ENCODE measurements at places on chromosomes 12 and 14. TPM values are rescaled to one million over a fixed set of nuclear protein-coding genes. Genes with fewer than 3 reads are reported as not detected.

NKX2-1 gene
- total RNA-seq = not detected

DNA sequence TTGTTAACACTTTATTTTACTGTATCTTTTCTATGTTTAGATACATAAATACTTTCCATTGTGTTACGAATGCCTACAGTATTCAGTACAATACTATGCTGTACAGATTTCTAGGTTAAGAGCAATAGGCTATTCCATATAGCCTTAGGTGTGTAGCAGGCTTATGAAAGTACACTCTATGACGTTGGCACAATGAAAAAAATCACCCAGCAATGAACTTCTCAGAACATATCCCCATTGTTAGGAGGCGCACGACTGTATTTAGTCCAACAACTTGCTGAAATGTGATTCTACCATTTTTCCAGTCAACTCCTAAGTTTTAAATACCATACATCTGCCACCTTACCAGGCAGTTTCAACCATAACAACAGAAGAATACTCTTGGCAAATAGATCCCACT is 1.8 kb downstream of the PARP11 start:
- DNase-seq = no peak

RD3L gene
- not detected for total RNA-seq

- DNase-seq = no peak
These were observed 532.5 kb downstream of the VRK1 start for GRCh38 chr14:97329701-97330100.

GRCh38 chr14:69094481-69094880 is 58.4 kb downstream of the DCAF5 start:
- DNase-seq = no peak

OAS2 gene
- 34.7 TPM for total RNA-seq

- DNase-seq = no peak
These were observed 1.6 kb downstream of the NXPH4 start for GRCh38 chr12:57218030-57218853.

KRT80 gene
- under 0.01 TPM for total RNA-seq

SALL2 gene
- 7.0 TPM for total RNA-seq

- DNase-seq = no peak
These were observed 128.6 kb downstream of the MED13L start for GRCh38 chr12:116148844-116149243.

- DNase-seq = no peak
These were observed 31.0 kb upstream of the TC2N start for GRCh38 chr14:91898372-91898771.

- DNase-seq = no peak
These were observed 41.7 kb downstream of the TSPAN11 start for GRCh38 chr12:30968211-30968610.

TAS2R46 gene
- total RNA-seq = 4.8 TPM

GRIP1 gene
- 0.54 TPM for total RNA-seq

DNA sequence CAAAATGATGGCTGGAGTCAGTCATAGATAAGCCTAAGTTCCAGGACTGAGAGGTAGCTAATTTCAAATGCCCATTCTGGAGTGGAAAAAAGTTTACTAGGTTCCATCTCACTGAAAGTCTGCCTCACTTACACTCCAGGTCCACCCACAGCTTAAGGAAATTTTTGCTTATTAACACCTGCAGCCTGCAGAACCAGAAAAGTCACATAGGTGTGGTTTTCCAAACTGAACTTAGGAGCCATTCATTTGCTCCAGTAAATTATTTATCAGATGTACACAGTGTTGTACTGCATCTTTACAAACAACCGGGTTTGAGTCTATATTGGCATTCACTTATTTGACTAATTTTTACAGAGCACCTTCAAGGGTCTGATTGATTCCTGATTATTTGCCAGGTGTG is 157.4 kb upstream of the ARID2 start:
- no peak for DNase-seq

DNA sequence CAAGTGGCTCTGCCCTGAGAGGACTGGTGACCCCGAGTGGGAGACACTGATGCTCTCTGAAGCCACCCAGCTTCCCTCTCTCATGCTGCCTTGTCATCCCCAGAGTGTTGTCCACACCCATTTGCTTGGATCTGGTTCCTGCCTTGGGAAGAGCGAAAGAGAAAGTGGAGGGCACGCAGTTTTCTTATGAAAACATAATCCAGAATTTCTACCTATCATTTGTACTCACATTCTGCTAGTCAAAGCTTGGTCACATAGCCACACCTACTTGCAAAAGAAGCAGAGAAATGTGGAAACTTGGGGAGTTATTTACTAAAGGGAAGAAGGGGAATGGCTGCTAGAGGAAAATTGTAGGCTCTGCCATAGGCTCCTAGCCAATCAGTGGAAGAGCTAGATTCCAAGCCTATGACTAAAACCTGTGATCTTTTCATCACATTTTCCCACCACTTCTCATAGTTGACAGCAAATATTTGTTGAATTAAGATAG is 326.3 kb downstream of the ZFP36L1 start:
- no peak for DNase-seq

GRCh38 chr14:66306101-66306500 is 180.1 kb upstream of the CCDC196 start:
- no peak for DNase-seq

GRCh38 chr12:19971361-19972280 is 396.7 kb upstream of the PDE3A start:
- DNase-seq = no peak

PPP1R12A gene
- total RNA-seq = 36.4 TPM

GRCh38 chr12:84329938-84330337 is 582.7 kb downstream of the SLC6A15 start:
- no peak for DNase-seq

- DNase-seq = no peak
These were observed 18.4 kb upstream of the TRIP11 start for GRCh38 chr14:92058006-92058917.

DNA sequence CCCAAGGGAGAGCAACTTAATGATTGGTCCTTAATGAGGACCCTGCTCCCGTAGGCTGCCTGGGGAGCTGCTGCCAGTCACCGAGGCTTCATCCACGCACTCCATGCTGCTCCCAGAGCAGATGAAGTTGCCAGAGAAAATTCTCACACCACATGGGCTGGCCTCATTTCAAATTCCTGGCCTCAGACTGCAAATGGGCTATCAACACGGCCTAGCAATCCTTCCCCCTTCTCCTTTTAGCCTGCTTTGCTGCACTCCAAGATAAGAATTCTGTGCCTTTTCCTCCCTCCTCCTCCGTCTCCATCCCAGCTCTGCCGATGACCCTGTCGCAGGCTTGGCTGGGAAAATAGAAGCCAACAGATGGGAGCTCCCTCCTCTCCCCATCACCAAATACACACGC is 10.8 kb upstream of the DGLUCY start:
- no peak for DNase-seq

HIF1A gene
- 75.1 TPM for total RNA-seq

DNA sequence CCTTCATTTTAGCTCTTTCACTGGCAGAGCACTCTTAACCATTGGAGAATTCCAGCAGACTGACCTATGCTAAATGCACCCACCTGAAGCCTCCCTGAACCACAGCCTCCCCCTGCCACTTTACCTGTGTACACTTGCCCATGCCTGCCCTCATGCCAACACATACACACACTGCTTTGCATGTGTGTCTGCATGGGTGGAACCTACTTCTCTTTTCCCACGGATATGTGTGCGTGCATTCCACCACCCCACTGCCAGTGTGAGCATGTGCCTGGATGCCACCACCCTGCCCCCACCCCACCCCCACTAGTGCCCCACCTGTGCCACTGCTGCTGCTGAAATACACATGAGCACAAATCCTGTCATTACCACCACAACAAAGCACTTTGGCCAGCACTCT is 49.5 kb upstream of the EEA1 start:
- DNase-seq = no peak

DNA sequence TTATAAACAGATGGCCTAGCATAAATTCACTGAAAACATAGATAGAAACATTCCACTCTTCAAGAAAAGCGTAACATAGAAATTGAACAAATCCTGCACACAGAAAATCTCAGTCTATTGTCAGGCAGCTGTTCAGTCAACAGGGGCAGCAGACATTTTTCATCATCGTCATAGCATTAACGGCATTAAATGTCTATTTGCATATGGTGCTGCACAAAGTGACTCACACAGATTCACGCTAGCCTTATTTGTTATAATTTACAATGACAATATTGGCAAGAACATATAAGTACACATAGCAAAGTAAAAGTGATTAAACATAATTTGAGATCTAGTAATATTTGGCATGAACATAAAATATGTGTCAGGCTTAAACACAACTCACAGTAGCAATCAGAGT is 95.7 kb downstream of the CEP128 start:
- DNase-seq = no peak

RARG gene
- total RNA-seq = 3.2 TPM

ADAM21 gene
- total RNA-seq = 0.27 TPM

DNA sequence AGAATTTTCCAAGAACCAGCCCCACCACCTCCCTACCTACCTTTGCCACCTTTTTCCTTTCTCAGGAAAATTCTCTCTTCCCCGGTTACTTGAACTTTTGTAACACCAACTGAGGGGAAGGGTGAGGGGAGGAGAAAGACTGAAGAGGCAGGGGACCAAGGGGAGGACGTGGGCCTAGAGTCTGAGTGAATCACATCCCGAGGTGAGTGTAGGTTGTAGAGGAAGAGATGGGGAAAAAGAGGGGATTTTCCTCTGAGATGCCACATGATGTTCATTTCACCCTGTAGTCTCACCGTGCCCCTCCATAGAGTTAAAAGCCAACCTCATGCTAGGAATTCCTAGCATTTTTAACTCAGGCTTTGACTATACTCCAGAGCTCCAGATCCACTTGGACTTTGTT is 311.8 kb downstream of the RPAP3 start:
- DNase-seq = no peak

DNA sequence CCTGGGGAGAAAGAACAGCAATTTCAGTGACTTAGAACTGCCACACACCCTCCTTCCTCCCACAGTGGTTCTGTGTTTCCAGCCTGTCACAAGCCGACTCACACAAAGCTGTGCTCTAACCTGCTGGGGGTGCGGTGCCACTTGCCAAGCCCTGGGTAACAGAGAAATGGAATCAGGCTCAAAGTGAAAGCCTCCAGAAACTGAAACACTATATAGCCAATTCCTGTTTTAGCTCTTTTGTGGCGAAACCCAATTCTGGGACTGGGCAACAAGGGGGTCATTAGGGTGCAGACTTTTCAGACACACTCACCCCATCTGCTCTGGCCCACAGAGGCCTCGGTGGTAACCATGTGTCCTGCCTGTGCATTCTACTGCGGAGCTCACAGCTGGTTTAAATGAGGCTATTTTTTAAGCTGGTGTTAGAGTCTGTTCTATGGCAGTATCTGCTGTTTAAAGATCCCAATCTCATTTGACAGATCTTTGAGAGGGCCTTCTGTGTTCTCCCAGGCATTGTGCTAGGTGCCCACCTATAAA is 15.2 kb upstream of the ACTR6 start:
- DNase-seq = no peak

GRCh38 chr12:108806921-108807320 is 50.5 kb downstream of the SSH1 start:
- DNase-seq = no peak

DNA sequence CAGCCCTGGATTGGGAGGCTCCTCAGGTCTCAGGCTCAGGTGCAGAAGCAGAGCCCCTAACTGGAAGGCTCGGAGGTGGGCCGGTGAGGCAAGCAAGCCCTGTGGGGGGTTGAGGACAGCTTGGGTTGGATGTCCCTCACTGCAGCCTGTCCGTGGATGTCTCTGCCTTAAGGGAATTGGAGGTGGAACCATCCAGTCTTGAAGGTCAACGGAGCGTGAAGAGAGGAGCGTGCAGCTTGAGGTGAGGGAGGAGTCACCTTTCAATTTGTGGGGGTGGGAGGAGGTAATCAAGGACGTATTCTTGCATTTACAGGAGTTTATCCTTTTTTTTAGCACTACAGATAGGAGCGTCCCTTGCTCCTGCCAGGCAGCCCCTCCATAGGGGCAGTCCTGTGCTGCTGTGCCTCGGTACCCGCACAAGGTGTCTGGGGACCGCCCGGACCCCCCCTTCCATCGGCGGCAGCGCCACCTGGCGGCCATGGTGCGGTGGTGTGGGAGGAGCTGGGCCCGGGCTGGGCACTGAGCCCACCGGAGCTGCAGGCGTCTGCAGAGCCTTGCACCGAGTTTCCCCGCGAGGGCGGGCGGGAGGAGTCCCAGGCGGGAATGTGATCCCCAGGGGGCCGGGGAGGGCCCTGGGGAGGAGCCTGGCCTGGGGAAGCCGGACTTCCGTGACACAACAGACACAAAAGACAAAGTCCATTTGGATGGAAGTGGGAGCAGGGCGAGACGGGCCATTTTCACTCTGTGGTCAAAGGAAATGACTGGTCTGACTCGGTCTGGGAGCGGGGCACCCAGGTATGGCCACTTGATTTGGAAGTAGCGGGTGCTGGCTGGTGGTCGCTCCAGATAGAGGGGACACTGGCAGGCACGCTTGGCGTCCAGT is 864 bp downstream of the DNAJC22 start:
- DNase-seq = no peak

RFX4 gene
- not detected for total RNA-seq

- DNase-seq = no peak
These were observed 42.5 kb downstream of the CCDC88C start for GRCh38 chr14:91374879-91375702.

CAPZA3 gene
- not detected for total RNA-seq

MUCL1 gene
- total RNA-seq = not detected

DNA sequence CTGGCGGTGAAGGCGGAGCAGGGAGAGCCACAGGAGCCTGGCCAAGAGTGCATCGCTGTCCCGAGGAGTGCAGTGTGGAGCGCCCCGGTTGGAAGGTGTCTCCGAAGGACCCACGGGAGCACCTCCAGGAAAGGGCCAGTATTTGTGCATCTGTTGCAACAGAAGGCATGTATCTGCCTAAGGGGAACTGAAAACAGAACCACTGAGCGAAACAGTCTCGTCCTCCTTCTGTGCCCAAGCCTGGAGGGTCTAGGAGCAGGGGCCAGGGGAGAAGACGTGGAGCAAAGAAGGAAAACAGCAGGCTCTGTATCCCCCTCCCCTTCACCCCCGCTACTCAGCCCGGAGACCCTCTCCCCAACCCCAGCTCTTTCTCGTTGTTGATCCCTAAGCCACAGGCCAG is 5.3 kb upstream of the LRRC10 start:
- DNase-seq = no peak

TAS2R20 gene
- 2.4 TPM for total RNA-seq

SPIC gene
- not detected for total RNA-seq

DNA sequence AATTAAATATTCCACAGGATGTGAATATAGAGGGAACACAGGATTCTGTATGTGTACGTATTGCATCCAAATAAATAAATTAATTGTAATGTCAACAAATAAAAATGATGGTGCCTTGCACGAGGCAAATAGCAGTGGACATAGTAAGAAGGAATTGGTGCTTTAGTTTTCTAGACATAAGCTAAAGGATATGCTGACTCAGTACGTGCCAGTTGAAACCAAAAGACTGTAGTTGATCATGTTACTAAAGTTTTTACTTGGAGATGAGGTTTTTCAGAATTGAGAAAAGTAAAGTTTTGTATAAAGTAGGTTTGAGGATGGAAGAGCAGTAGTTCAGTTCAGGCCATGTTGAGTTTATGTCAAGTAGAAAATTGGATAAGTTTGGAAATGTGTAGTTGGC is 807.2 kb downstream of the SLC16A7 start:
- no peak for DNase-seq
